A673 (cell line): ENCODE measurements at places on chromosomes 4 and X. TPM values are rescaled to one million over a fixed set of nuclear protein-coding genes. Genes with fewer than 3 reads are reported as not detected.

GRCh38 chrX:39749135-39749534 is 348.6 kb downstream of the BCOR start:
- no peak for DNase-seq

DNA sequence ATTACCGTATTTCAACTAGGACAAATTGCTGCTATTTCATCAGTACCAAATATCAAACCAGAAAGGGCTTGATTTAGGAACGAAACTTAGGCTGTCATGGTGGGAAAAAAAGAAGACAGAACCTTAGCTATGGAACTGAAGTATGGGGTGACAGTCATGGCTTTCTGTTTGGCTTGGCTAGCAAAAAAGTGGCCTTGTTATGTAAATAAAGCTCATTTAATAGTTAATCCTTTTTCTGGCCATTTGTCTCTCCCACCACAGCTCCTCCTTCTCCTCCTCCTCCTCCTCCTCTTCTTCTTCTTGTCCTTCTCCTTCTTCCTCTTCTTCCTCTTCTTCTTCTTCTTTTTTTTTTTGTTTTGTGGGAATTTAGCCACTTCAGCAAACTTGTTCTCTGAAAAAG is 434.7 kb upstream of the NDST4 start:
- DNase-seq: no peak

DNA sequence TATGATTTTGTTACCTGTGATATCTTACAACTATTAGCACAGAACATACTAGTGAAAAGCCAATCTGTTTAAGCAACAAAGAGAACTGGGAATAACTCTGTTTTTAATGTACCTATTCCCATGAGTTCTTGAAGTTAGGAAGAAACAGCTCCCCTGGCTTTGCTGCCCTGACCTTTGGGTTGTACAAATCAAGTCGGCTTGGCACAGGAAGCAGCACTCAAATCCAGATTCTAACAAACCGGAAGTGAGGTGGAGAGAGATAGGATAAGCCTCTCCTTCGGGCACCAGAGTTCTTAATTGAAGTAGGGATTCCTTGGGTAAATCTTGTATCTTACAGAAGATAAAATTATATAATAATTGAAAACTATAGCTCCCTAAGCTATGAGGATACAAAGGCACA is 144.8 kb upstream of the CPEB2 start:
- DNase-seq: no peak

- DNase-seq: no peak
These were observed 72.9 kb upstream of the DIAPH2 start for GRCh38 chrX:96611619-96612362.

GRCh38 chr4:107835406-107835805 is 10.7 kb downstream of the SGMS2 start:
- no peak for DNase-seq

DNA sequence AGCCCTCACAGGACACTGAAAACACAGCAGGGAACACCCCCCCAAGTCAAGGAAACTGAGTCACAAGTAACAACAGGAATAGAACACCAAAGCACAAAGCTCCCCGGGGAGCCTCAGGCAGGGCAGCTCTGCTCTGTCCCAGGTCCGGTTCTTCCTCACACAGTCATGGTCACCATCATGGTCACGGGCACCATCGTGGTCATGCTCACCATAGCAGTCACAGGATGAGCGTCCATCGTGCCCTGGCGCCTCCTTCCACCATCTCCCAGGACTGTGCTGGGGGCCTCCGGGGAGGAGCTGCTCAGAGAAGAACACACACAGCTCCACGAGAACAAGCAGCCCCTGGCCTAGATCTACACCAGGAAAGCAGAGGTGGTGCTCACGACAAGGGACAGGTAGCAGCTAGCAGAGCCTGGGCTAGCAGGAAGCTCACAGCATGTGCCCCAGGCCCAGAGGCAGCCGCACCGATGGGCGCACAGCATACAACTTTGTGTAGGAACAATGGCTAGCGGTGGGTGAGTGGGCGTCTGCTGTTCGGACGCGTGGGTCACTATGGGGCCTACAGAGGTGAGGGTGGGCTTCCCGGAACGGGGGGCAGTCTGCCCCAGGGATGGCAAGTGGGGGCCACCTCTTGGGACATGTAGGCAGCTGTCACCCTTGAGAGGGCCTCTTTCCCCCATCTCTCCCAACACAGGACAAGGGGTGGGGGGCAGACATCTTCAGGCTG is 3.4 kb downstream of the PNMA6F start:
- DNase-seq: no peak

DNA sequence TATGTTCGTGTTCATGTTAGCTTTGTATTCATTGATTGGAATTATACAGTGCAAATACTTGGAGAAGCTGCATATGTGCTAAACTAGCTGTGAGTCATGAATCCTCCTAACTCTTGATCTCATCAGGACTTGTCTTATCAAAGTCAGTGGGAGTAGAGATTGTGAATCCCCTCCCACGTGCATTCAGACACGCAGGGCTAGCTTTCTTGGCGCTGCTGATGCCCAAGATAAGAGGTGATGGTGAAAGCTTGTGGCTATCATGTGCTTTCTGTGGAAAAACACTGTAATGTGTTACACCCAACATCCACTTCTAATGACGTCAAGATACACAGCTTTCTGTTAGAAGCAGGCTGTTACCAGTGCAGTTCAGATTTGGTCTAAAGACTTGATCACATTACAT is 348.7 kb upstream of the HAND2 start:
- DNase-seq: peak; percentile 49

- no peak for DNase-seq
These were observed 53.5 kb downstream of the TMEM164 start for GRCh38 chrX:110056419-110056818.

CPXCR1 gene
- not detected in 2 replicates for total RNA-seq

PABPC4L gene
- 3.4 and 4.4 TPM in 2 replicates for total RNA-seq

IL21 gene
- not detected in 2 replicates for total RNA-seq

GRCh38 chrX:45761920-45762319 is 561.2 kb upstream of the DIPK2B start:
- DNase-seq: no peak

- DNase-seq: no peak
These were observed 323.9 kb upstream of the CASK start for GRCh38 chrX:42247241-42247640.

CXorf49 gene
- total RNA-seq: not detected in 2 replicates

- DNase-seq: peak; percentile 15
These were observed 617.7 kb downstream of the MID1IP1 start for GRCh38 chrX:39418731-39419638.

DNA sequence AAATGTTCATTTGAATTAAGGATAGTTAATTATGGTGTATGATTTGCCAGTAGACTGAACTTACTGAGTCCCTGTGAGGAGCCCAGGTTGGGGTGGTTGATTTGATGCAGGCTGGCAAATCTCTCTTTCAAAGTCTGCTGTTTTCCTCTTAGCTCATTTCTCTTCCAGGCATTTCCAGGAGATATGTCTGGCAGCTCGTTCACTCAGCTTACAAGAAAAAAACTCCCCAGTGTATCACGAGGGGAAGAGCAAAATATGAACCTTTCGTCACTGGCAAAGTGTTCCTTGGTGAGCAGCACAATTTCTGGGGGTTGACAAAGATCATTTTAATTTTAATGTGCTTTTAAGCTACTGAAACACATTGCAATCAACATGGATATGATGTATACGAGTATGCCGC is 244.2 kb downstream of the CBLL2 start:
- DNase-seq: no peak

- peak; percentile 58 for DNase-seq
These were observed 2.4 kb upstream of the SLIT2 start for GRCh38 chr4:20249333-20249732.

DNA sequence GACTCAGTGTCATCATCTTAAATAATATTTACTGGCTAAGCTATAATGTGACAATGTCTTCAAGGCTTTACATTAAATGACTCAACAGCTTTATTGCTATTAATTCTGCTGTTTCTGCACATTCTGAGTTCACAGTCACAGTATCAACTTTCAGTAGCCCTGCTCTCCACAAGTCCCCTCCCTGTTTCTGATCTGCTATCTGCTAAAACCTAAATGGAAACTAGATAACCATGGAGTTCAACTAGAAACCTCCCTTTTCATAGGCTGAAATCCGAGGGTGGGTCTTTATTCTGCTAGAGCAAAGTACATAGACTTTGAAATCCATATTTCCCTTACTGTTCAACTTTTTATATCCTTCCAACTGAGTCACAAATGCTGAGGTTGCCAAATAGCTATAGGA is 5.4 kb upstream of the ACE2 start:
- no peak for DNase-seq

- peak; percentile 50 for DNase-seq
These were observed 263.1 kb downstream of the SPRY1 start for GRCh38 chr4:123659730-123660129.

LANCL3 gene
- 2.4 and 2.5 TPM in 2 replicates for total RNA-seq

GRCh38 chr4:158164768-158165213 is 8.0 kb downstream of the GASK1B start:
- peak; percentile 20 for DNase-seq

DNA sequence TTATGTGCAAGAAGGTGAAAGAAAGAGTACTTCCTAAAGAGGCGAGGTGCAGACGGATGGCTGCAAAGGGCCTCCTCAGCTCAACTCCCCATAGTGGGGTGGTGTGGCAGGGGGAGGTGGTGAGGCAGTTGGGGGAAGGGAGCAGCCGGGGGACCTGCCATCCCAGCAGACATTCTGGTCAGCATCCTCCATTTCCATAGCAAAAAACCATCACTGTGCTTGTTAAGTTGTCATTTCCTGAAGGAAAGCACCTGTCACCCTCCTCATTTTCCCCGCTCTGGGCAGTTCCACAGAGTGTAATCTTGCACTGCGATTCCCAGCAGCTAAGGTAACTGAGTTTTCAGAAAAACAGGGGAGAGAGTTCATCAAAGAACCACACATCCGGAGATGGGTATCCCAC is 51.5 kb downstream of the TSPAN5 start:
- DNase-seq: no peak

DNA sequence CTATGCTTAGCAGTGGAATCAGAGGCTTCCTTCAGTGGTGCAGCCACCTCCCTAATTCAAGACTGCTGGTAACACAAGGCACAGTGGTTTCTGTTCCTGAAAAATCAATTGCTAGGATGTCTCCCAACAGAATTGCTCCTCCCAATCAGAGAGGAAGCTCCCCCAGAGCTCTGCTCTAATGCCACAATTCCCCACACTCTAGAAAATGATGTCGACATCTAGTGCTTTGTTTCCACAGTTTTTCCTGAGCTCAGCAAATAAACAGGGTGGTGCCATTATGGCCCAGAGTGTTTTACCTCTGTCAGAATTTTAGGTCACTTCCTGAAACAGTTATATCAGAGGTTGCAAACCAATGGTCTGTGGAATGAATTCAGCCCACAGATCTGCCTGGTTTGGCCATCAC is 24.7 kb downstream of the TAB3 start:
- no peak for DNase-seq

- peak; percentile 49 for DNase-seq
These were observed 2.5 kb upstream of the USP27X start for GRCh38 chrX:49876750-49877149.

- DNase-seq: no peak
These were observed 126.1 kb downstream of the AFF1 start for GRCh38 chr4:87060957-87061356.

DCAF12L2 gene
- 0.54 and 0.83 TPM in 2 replicates for total RNA-seq

- no peak for DNase-seq
These were observed 175.4 kb downstream of the PPP1R2C start for GRCh38 chrX:42602566-42602965.

- no peak for DNase-seq
These were observed 19.3 kb upstream of the GUCY2F start for GRCh38 chrX:109501176-109501575.

DNA sequence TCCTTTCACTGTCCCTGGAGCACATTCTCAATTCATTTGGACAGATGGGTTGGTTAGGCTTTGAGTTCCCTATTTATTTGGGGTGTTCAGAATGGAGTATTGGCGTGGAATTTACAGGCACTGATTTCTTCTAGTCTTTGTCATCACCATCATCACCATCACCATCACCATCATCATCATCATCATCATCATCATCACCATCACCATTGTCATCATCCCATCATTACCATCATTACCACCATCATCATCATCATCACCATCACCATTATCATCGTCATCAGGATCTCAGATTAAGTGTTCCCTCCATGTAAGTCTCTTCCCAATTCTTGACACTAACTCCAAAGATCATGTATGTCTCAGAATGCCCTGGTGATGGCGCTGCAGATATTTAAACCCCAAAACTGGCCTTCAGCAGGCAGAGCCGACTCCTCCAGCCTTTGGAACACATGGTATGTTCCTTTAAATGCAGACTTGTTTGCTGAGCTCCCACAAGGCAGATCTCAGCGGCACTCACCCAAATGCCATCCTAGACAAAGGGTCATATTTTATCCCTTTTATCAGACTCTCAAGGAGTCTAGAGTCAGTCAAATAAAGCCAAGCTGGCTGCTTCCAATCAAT is 19.8 kb upstream of the FAM9A start:
- peak; percentile 3 for DNase-seq

DNA sequence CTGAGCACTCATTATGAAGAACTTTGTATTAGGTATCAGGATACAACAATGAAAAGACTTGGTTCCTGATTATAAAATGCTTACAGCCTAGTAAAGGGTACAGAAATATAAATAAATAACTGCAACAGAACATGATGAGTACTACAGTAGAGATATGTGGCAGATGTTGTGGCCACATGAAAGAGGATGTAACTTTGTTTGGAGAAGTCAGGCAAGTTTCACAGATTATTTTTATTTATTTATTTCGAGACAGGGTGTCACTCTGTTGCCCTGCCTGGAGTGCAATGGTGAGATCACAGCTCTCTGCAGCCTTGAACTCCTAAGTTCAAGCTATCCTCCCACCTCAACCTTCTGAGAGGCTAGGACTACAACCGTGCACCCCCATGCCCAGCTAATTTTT is 15.8 kb upstream of the UBE2K start:
- no peak for DNase-seq

- no peak for DNase-seq
These were observed 33.2 kb upstream of the EDA2R start for GRCh38 chrX:66672106-66672505.

- no peak for DNase-seq
These were observed 75.9 kb downstream of the CLNK start for GRCh38 chr4:10608501-10609219.

GRCh38 chr4:169305651-169306050 is 34.9 kb upstream of the SH3RF1 start:
- no peak for DNase-seq

ABCG2 gene
- total RNA-seq: not detected in 2 replicates

- DNase-seq: no peak
These were observed 15.6 kb downstream of the ENOX2 start for GRCh38 chrX:130887376-130887775.

TMEM187 gene
- total RNA-seq: 2.8 and 6.8 TPM in 2 replicates

DNA sequence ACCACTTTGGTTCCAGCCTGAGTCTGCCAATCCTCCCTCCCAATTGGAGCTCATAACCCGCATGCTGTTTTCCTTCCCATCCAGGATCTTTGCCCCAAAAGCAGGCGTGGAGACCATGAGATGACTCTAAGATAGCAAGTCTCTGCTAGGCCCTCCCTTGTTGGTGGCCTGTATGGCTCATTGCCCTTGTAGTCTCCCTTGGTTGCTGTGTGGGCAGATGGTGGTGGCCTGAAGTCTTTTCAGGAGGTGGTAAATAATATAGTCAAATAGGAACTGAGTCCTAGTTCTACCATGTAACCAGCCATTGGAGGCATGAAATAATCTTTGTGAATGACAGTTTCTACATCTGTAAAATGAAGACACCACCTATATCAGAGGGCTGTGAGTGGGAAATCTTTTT is 1.2 kb downstream of the ATP6AP1 start:
- no peak for DNase-seq

GRCh38 chr4:86685401-86685800 is 91.3 kb downstream of the PTPN13 start:
- DNase-seq: peak; percentile 21

- no peak for DNase-seq
These were observed 47.3 kb downstream of the IRF2 start for GRCh38 chr4:184427093-184427492.
